ENCODE measurements at places on chromosomes 12 and 14.

DNA sequence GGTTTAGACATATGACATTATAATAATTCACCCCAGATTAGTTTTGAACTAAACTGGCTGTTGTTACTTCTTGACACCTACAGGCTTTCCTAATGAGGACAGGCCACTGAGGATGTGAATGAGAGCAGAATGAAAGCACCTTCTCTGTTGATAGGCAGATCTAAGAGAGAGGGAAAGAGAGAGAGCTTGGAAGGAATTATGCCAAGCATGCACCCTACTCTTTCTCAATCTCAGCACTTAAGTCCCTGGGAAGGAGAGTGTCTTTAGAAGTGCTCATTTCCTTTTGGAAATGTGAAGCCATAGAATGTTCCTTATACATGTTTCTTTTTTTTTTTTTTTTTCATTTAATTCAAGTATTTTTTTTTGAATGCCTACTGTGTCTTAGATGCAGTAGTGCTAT, 49.0 kb downstream of the TBC1D15 start:
- DNase-seq = no peak

DNA sequence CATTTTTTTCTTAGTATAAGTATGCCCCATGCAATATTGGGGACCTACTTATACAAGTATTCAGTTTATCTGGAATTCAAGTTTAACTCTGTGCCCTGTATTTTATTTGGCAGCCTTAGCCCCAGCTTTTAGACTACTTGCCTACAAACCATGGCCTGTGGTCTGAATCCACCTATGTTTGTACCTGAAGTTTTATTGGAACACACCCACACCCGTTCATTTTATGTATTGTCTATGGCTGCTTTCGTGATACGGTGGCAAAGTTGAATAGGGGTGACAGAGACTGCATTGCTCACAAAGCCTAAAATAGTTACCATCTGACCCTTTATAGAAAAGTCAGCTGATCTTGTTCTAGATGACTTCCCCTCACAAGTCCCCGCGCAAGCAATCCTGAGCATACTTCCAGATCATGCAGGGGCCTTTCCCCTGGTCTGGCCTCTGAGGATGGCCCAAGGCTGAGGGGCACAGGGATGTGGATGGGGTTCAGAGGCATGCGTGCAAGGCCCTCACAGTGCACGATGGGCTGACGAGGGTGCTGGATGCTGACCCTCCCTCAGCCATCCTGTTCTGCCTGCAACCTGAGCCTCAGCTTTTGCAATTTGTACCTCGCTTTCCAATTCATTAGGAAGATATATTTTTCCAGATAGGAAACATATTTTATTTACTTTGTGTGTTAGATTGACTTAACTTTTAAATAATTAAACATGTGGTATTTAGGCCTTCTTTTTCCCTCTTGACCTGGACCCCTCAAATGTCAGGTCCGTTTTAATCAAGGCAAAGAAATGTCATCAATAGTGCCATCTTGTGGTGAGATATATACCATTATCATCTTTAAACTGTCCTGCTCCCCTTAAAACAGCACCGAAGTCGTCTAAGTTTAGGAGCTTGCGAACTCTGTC, 527.3 kb upstream of the CCDC196 start:
- DNase-seq = no peak

DNA sequence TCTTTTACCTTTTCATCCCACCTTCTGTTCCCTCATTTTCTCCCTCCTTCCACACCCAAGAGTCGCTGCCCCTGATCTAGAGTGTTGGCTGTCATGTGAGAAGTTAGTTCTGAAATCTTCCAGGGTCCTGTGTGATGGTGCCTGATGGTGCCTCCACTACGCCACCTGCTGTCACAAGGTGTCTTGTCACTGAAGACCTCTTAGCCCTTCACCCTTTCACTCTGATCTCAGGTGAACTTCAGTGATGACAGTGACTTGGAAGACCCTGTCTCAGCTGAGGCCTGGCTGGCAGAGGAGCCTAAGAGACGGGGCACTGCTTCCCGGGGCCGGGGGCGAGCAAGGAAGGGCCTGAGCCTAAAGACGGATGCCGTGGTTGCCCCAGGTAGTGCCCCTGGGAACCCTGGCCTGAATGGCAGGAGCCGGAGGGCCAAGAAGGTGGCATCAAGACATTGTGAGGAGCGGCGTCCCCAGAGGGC, 7.6 kb upstream of the PFDN5 start:
- DNase-seq = peak; percentile 28

GRCh38 chr14:90620568-90621077, 195.6 kb downstream of the TTC7B start:
- no peak for DNase-seq

GRCh38 chr14:69260861-69261564, 1.1 kb downstream of the GALNT16 start:
- no peak for DNase-seq

DNA sequence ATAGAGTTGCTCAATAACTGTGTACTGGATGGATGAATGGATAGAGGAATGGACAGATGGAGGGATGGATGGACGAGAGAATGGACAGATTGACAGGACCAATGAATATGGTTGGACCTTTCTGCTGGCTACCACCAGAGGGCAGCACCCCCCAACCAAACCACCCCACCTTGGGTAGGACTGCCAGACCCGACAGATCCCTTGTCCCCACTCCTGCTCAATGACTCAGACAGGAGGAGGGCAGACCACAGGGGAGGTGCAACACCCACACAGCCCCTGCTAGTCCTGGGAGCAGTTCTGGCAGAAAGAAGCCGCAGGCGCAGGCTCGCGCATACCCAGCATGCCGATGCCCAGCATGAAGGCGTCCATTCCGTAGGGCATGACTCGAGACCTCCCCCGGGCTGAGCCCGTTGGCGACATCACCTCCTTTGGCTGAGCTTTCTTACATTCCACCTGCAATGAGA, 12.4 kb downstream of the MSI1 start:
- DNase-seq = peak; percentile 61

GRCh38 chr14:76765461-76765931, 4.2 kb downstream of the VASH1 start:
- DNase-seq = no peak

DNA sequence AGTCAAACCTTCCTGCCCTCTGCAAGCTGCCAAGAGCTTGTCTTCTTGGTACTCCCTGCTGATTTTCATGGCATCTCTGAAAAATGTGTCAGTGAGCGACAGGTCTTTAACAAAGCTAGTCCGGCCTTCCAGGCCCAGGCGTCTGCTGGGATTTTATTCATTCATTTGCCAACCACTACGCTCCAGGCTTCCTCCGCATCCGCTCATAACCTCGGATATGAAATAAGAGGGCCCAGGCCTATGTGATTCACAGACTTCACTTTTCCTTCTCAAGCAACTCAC, 13.8 kb downstream of the TSPAN9 start:
- DNase-seq = no peak

GRCh38 chr12:91052026-91052425, 5.8 kb downstream of the KERA start:
- no peak for DNase-seq

- no peak for DNase-seq
These were observed 3.6 kb upstream of the ARID2 start for GRCh38 chr12:45725631-45726602.

- no peak for DNase-seq
These were observed 508.1 kb downstream of the PCNX1 start for GRCh38 chr14:71415404-71415690.

DNA sequence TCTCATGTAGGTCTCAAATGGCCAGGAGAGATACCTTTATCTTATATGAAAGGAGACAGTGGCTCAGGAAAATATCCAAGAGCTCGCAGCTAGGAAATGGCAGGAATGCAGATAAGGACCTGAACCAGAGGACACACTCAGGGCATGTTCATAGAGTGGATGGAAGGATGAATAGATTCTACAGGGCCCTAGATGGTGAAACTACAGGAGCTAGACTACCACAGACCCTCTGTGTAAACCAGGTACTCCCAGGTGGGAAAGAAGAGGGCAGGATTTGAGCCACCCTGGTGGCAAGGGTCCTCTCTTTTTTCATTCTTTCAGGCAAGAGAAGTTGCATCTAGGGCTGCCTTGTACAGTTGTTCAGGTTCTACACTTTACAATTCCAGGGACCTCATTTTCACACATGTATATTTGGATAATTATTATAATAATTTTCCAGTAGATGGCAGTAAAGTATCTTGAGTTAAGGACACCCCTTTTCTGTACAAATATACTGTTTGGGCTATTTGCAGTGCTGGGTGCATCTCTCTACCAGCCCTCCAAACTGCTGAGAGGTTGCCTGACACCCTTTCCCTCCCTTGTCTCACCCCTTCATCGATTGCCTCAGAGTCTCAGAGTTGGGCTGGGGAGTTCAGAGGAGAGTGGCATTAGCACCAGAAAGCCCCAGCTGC, 10.5 kb upstream of the ZDHHC22 start:
- no peak for DNase-seq

GRCh38 chr14:81565441-81566290, 32.0 kb upstream of the SEL1L start:
- DNase-seq = no peak

- DNase-seq = no peak
These were observed 5.2 kb downstream of the ANO4 start for GRCh38 chr12:100799770-100800169.

DNA sequence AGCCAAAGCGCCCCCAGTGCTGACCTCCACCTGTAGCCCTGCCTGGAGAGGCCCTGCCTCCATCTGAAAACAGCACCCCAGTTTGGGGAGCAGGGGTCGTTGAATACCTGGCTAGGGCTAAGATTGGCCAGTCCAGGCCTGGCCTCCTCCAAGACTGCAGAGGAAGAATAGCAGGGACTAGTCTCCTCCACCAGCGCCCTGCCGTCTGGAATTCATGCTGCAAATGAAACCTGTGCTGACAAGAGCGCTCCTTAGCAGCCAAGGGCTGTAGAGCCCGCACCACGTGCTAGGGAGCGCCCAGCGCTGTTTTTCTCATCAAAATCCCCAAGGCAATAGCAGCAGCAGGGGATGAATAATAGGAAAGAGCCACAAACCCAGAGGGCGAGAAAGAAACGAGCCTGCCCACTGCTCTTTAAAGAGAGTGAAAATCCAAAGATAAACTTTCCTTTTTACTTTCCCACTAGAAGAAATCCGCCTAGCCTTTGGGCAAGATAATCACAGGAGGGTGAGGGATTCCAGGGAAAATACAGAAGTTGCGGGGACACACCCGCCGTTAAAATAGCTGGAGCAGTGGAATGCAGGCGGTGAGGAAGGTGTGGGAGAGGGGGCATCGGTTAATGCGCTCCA, 3.3 kb downstream of the COL2A1 start:
- no peak for DNase-seq

- DNase-seq = no peak
These were observed 154.9 kb upstream of the PZP start for GRCh38 chr12:9363145-9363544.

- DNase-seq = no peak
These were observed 52.2 kb upstream of the SRP54 start for GRCh38 chr14:34930591-34931091.

DNA sequence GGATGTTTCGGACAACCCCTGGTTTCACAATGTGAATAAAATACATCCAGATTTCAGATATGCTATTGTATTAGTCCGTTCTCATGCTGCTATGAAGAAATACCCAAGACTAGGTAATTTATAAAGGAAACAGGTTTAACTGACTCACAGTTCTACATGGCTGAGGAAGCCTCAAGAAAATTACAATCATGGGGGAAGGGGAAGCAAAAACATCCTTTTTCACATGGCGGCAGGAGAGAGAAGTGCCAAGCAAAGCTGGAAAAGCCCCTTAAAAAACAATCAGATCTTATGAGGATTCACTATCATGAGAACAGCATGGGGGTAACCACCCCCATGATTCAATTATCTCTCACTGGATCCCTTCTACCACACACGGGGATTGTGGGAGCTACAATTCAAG, 451.7 kb downstream of the MDGA2 start:
- no peak for DNase-seq

DNA sequence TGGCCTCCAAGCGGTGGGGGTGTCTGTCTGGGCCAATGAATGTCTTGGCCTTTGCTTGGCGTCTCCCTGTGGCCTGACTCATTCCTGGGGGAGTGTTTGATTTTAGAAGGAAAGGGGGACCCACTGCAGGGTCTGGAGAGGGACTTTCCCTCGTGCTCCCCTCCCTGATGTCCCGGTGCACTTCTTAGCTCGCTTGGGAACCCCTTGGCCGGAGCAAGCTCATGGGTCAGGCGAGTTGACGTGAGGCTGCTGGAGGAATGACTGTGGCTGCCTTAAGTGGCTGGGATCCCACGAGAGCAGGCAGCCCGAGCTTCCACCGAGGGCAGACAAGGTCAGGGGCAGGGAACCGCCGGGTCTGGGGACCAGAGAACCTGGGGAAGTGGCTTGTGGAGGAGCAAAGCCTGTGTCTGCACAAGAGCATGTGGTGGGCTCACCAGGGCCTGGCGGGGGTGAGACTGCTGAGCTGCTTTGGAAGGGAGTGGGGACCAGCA, 218.4 kb upstream of the C14orf180 start:
- no peak for DNase-seq

GRCh38 chr12:12901158-12901791, 9.9 kb downstream of the GPRC5A start:
- DNase-seq = no peak

- DNase-seq = no peak
These were observed 92.3 kb upstream of the DCN start for GRCh38 chr12:91274916-91275315.

GRCh38 chr14:99389174-99389826, 91.4 kb downstream of the SETD3 start:
- peak; percentile 29 for DNase-seq

DNA sequence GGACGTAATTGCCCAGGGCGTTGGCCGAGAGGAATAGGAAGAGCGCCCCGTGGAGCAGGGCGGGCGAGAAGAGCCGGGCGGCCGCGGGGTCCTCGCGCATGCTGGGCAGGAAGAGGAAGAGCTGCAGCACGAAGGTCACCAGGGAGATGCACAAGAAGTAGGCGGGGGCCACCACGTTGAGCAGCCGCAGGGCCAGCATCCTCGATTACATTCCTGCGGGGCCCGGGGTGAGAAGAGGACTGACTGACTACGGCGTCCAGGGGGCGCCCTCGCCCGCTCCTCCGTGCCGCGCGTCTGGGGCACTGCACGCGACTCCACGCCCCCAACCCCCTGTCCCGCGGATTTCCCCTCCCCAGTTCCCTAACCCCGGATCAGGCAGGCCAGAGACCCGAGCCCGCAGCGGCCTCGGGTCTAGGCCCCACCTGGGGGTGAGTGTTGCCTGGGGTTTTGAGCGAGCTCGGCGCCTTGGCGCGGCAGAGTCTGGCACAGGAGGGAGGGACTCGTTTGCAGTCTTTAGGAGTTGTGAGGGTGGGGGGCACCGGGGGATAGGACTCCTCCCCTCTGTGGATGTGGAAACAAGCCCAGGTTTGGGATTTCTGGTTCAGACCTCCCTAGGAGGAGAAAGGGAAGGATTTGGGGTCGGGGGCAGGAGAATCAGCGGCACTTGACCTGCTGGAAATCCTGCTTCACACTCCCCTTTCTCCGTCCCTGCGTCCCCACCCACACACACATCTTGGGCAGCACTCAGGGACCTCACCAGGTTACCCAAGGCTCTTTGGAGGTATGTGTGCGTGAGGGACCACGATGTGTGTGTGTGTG, 1.8 kb downstream of the ZDHHC22 start:
- DNase-seq = no peak

Data from activated CD8-positive, alpha-beta memory T cell treated with anti-CD3 and anti-CD28 coated beads for 1 hour (primary cell).